ENCODE measurements at places on chromosomes 5 and 9.
A peak's percentile ranks its signal among the peaks of the same experiment; 100 is the strongest.

GRCh38 chr9:98867429-98868168, 60.1 kb downstream of the GALNT12 start:
- peak; percentile 99 for DNase-seq

- DNase-seq: no peak
Observed at GRCh38 chr5:19314840-19315239, 673.2 kb downstream of the CDH18 start.

- no peak for DNase-seq
Observed at GRCh38 chr9:112315331-112316257, 17.8 kb downstream of the PTBP3 start.

DNA sequence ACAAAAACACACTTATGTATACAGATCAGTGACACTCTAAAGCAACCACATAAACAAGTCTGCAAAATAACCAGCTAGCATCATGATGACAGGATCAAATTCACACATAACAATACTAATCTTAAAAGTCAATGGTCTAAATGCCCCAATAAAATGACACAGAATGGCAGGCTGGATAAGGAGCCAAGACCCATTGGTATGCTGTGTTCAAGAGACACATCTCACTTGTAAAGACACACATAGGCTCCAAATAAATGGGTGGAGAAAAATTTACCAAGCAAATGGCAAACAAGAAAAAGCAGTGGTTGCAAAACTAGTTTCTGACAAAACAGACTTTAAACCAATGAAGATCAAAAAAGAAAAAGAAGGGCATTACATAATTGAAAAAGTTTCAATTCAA, 26.0 kb downstream of the GAPT start:
- no peak for DNase-seq

GRCh38 chr5:77770293-77771005, 5.7 kb downstream of the TBCA start:
- DNase-seq: no peak

DNA sequence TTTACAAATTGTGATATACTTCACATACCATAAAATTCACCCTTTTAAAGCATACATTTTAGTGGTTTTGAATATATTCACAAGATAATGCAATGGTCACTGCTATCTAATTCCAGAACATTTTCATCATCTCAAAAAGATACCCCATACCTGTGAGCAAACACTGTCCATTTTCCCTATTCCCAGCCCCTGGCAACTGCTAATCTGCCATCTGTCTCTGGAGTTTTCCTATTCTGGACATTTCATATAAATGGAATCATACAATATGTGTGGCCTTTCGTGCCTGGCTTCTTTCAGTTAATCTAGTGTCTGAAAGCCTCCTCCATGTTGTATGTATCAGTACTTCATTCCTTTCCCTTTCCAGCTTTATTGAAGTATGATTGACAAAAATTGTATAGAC, 14.7 kb downstream of the SNX30 start:
- DNase-seq: no peak

GRCh38 chr5:163460562-163461171, at the start of gene HMMR:
Gene HMMR (plus strand): TSS chr5:163460632. CDS start chr5:163460693, 61 bp downstream.
- no peak for DNase-seq

- DNase-seq: no peak
Observed at GRCh38 chr9:86751207-86751606, 196.1 kb downstream of the GAS1 start.
